ENCODE measurements at places on chromosomes 3 and 15. TPM values are rescaled to one million over a fixed set of nuclear protein-coding genes. Genes with fewer than 3 reads are reported as not detected.

GRCh38 chr3:170809975-170810357 is 60.0 kb downstream of the RPL22L1 start:
- DNase-seq: no peak

- no peak for DNase-seq
Observed at GRCh38 chr15:69045802-69046201, 31.3 kb downstream of the NOX5 start.

Gene CCRL2
- total RNA-seq: not detected

DNA sequence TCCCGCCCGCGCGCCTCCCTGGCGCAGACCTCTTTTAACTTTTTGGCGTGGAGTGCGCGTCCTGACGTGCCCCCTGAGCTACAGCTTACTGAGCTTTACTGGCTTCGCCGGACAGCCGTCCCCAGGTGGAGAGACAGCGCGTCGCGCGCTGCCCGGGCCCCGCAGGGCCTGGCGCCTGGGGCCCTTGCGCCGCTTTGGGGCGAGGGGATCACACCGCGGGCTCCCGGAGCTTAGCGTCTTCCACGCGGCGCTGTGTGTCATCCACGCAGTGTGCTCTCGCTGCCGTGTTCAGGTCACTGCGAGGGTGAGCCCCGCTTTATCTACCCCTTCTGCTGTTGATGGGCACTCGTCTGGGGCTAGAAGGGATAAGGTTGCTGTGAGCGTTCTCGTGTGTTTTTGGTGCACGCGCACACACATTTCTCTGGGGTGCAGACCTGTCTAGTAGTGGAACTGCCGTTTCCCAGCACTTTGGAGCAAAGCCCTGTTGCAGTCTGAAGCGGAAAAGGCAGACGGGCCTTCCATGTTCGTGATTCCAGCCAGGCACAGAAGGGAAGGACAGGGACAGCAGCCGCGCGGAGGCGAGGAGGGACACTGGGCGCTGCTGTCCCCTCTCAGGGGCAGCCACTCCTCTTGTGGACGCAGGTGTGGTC is 33.1 kb upstream of the ALDH1L1 start:
- no peak for DNase-seq

Gene CADPS
- 67.6 TPM for total RNA-seq

- DNase-seq: no peak
Observed at GRCh38 chr15:78727561-78727960, 83.7 kb downstream of the ADAMTS7 start.

DNA sequence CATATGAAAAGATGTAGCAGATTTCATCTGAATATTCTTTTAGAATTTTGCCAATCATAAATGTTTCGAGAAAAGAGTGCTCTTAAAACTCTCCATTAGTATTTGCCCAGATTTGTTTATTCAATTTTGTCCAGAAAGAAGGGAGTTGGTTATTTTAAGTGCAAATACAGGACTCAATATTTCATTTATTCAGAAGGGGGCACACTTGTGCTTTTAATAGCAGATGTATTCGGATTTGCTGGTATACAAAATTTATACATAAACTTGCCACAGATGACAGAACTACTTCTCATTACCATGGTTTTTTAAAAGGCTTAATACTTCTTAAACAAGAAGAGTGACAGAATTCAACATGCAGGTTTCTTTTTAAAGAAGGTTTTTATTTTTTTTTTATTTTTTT is 69.8 kb upstream of the GRM7 start:
- DNase-seq: no peak

GRCh38 chr3:170267793-170268192 is 45.6 kb downstream of the PRKCI start:
- DNase-seq: no peak

DNA sequence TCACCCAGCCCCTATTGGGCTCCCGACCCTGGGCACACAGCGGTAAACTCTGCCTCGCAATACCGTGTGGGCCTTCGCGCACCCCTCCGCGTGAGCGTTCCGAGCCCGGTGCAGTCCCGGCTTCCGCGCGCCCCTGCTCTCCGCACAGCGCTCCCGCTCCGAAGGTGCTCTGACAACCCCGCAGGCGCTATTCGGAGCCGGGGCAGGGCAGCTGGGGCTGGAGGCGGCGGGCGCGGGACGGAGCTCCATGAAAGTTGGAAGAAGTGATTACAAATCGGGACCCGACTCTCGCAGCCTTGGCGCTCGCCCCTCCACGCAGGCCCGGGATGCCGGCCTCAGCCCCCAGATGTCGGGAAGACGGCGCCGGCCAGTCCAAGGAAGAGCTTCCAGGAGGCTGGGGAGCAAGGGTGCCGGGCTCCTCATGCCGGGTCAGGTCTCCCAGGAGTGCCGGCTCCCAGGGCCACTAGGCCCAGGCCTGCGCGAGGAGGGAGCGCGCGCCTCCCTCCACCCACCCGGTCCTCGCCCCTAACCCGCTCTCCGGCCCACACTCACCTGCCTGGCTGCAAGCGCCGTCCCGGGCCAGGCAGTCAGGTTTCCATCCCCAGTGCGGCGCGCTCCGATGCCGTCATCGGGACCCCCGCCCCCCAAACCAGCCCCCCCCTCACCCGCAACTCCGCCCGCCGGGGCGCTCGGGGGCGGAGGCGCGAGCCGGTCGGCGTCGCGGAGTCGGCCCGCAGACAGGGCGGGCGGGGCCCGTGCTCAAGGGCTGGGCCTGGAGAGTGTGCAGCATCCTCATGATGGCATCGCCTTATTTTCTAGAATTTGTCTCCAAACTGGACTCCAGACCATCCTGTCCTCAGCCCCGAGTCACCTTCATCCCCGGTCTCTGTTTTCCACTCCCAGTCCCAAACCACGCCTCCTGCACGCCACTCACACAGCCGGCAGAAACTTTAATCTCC is at the start of gene KIF7:
TSS of gene KIF7 (minus strand) at position 621 of the 959 bp plus-strand sequence. CDS start 2,537 bp downstream, outside the sequence.
- no peak for DNase-seq

DNA sequence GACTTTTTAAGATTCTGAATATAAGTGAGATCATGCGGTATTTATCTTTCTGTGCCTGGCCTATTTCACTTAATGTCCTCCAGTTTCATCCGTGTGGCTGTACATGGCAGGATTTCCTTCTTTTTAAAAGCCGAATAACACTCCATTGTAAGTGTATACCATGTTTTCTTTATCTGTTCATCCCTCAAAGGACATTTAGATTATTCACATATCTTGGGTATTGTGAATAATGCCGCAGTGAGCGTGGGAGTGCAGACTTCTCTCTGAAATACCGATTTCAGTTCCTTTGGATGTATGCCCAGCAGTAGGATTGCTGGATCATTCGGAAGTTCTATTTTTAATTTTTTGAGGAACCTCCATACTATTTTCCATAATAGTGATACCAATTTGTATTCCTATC is 136.1 kb downstream of the APBA2 start:
- DNase-seq: no peak

DNA sequence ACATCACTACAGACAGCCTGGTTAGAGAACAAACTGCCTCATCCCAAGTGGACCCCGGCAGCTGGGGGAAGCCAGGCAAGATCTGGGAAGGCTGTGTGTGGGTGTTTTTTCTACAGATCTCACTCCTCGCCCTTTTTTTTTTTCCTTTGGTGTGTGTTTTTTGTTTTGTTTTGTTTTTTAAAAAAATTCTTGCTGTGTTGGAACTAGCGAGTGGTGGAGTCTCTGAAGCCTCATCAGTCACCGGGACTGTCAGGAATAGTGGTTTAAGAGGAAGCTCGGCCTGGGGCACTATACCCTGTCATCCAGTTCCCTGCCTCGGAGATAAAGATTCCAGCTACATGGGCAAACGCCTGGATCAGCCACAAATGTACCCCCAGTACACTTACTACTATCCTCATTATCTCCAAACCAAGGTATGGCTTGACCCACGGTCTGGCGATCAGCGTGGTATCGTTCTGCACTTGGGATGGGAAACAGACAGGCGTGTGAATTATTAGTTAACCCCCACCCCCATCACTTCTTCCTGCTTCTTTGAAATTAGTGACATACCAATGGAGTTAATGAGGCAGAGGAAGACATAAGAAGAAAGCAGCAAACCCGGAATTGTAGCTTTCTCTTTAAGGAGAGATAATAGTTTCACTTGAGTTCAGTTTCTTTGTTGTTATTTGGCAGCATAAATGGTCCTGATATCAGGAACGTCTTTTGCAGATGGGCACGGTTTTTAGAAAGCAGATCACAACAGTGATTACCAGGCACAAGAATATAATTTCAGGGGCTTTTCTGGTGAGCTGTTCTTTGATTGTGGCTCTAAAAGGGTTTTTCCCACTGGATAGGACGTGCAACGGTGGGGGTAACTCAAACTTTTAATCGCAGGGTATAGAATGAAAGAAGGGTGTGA is 722 bp downstream of the RBMS3 start:
- DNase-seq: no peak

DNA sequence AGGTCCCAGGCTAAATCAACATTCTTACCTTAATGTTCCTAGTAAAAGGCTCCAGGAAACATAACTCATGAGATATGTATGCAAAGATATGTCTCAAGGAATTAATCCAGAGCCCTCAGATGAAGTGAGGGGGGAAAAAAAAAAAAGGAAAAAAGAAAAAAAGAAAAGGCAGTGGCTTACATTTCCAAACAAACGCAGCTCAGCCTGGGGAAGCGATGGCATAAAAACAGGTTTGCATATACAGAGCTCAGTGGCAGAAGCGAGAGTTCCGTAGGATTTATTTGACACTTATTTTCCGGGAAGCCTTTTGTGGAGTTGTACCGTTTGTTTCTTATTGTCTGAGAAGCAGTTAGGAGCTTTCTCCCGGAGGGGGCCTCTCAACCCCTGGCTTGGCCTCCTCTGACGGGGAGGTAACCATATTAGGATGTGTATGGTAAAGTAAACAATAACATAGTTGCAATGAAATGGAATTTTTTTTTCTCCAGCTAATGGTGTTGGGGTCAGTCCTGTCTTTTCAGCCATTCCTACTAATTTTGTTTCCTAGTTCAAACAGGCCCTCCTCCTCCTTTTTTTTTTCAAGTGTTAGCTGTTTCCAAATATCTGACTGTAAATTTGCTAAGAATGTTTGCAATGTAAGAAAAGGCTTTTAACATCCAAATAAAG is 338.6 kb downstream of the FOXP1 start:
- no peak for DNase-seq

Gene CFAP91
- 47.8 TPM for total RNA-seq

DNA sequence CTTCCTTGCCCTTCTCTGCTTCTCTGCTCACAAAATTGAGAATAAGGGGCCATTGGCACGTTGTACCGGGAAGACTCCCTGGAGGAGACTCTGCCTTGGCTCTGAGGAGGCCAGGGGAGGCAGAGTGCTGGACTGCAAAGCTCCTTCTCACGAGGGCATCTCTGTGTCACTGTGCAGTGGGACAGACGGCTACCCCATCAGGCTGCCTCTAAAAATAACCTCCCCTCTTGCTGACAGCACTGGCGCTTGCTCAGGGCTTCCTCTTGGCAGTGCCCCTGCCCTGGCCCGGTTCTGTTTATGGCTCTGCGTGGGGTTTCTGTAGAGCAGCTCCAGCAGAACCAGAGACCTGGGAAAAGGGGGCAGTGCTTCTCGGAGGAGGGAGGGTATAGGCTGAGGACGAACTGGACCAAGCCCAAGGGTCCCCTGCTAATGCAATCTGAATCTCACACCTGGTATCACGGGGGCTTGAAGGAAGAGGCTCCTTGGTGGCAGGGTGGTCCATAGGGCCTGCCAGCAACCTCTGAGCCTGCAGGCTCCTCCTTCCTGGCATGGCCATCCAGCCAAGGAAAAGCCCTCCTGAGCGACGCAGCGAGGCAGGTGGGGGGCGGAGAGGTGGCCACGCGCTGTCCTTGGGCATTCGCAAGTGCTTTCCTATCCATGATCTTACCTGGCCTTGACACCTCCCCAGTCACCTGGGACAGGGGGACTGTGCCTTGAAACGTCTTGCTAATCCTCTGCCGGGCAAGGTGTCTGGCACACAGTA is 63.3 kb upstream of the TLE3 start:
- no peak for DNase-seq

Measured in body of pancreas (tissue), 4 donors.